ENCODE measurements at places on chromosomes 3 and 15.
A peak's percentile ranks its signal among the peaks of the same experiment; 100 is the strongest.

DNA sequence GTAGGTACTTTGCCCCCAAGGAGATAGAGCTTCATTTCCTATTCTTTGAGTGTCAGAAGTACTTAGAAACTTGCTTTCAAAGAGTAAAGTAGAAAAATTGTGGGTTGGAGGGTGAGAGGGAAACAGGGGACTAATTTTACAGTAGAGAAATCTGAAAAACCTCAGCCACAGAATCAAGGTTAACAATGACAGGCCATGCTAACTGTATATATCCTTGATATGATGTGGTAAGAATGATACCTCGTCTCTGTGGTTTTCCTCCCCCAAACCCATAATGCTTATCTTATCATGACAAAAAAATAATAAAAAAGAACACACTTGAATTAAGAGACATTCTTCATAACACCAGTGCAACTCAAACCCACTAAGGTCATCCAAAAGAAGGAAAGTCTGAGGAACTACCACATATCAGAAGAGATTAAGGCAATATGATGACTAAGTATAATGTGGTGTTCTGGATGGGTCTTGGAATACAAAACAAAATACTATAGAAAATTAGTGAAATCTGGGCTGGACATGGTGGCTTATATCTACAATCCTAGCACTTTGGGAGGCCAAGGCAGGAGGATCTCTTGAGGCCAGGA, 360.4 kb downstream of the ULK4 start:
- DNase-seq: no peak

DNA sequence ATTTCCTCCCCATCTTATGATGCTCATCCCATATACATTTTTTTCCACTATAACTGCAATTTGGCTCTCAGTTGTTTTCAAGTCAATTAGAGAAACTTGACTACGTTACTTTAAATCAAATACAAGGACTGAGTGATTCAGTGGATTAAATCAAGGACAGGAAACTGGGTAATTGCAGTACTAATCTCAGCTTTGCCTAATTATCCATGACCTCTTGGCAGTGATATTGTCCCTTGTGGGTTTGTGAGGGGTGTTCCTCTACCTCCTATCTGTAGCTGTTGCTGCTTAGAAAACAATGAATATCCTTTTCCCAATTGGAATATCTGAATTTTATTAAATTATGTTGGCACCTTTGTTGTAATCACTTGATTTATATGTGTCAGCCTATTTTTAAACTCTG, 79.4 kb downstream of the ZPLD1 start:
- DNase-seq: no peak

DNA sequence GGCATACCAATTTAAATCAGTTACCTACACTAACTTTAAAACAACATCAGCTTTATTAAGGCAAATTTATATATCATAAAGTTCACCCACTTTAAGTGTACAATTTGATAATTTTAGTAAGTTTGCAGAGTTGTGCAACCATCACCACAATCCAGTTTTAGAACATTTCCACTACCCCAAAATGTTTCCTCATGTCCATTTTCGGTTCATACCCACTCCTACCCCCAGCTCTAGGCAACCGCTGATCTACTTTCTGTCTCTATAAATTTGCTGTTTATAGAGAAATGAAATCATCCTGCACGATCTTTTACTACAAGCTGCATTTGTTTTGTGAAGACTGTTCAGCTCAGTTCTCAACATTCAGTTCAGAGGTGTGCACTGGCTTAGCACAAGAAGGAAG, 31.5 kb upstream of the FAM81A start:
- no peak for DNase-seq

- no peak for DNase-seq
Measured at GRCh38 chr15:57685306-57686095, 21.0 kb upstream of the POLR2M start.

GRCh38 chr3:131655070-131655690, 152.4 kb upstream of the MRPL3 start:
- no peak for DNase-seq

DNA sequence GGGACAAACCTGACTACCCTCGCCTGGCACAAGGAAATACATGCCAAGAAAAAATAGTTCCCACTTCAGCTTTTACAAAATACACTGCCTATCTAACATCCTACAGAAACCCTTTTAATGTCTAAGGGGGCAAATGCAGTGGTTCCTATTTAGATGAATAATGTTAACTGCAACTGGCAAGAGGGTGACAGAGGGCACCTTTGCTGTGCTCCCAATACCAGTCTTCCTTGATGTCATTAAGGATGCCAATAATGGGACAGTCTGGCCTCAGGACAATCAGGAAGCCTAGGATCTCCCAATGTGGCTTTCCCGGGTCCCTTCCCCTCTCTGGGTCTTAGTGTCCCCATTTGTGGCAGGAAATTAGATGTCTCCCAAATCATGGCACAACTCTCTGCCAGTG, 13.9 kb downstream of the CSRNP1 start:
- no peak for DNase-seq

- peak; percentile 70 for DNase-seq
Measured at GRCh38 chr3:15361494-15362214, 29.3 kb upstream of the SH3BP5 start.

DNA sequence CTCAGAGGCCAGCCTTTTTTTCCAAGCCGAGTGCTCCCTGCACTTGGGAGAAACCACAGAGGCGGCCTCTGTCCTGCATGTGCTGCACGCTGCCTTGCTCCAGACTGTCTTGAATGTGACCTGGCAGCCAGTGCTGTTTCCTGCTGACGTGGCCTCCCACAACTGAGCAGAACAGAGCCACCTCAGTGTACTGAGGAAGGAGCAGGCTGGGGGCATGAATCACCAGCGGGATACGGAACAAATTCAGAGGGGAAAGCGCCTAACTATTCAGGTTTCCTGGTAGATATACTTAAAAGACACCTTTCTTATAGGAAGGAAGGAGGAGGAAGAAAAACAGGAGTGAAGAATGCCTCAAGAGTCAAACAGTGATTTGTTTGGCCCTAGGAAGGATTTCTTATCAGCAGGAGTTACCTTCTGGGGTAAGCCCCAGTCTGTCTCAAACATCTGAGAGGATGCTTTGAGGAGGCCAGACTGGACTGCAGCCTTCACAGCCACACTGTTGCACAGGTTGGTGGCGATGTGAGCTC, 114.0 kb downstream of the FNDC3B start:
- DNase-seq: peak; percentile 53

DNA sequence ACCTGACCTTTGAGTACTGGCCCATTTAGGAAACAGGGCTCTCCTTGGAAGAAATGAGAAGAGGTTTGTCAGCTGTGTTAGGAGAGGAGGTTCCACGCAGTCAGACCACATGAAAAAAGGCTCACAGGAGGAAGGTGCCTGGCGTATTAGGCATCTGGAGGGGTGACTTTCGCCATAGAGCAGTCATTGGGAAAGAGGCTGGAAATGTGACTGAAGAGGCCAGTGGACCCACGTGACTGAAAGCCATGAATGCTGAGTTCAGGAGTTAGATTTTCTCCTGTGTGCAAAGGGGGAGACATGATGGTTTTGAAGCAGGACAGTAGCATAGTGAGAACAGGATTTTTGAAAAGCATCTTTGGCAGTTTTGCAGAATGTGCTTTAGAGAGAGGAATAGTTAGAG, 29.7 kb upstream of the RNF7 start:
- no peak for DNase-seq

DNA sequence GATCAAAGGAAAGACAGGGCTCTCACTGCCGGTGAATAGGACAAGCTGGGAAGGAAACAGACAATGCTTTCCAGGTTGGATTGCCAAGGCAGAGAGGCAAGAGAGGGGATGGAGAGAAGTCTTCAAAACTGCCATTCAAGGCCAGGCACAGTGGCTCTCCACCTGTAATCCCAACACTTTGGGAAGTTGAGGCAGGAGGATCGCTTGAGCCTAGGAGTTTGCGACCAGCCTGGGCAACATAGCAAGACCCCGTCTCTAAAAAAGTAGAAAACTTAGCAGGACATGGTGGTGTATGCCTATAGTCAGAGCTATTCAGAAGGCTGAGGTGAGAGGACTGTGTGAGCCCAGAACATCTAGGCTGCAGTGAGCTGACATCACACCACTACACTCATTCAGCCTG, 43.5 kb upstream of the IDH2 start:
- DNase-seq: no peak

- no peak for DNase-seq
Measured at GRCh38 chr3:181711325-181712135, at the start of gene SOX2. SOX2 (plus strand) TSS chr3:181711925; CDS start chr3:181712361, 436 bp downstream.

DNA sequence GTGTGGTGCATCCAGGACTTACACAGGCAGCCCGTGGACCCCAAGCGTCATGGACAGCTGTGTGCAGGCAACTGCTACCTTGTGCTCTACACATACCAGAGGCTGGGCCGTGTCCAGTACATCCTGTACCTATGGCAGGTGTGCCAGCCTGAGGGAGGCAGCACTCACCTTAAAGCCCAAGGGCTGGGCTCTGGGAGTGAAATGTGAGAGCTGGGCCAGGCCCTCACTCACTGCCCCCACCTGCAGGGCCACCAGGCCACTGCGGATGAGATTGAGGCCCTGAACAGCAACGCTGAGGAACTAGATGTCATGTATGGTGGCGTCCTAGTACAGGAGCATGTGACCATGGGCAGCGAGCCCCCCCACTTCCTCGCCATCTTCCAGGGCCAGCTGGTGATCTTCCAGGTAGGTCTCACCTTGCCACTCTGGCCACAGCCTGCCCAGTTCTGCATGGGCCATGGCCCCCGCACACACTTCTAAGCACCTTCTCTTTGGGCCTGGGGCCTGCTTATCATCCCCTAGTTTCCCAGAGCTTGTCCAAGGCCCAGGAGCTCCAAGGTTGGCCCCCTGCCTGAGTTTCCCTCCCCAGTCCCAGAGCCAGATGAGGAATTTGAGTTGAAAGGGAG, 11.0 kb downstream of the VILL start:
- DNase-seq: no peak

DNA sequence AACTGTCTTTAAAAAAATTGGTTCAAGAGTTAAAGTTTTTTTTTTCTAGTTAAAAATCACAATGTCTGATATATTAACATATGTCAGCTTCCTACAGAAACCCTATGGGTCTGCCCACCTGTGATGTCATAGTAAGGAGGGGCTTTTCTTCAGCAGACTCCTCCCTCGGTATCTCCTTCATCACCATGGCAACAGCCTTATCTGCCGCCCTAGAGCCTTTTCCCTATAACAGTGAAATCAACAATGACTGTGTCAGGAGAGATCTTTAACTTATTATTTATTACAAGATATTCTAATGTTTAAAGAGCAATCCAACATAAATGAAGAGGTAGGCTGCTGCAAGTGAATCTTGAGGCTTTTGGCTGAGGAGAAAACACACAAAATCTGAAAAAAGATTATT, 138.7 kb downstream of the PEX5L start:
- no peak for DNase-seq

DNA sequence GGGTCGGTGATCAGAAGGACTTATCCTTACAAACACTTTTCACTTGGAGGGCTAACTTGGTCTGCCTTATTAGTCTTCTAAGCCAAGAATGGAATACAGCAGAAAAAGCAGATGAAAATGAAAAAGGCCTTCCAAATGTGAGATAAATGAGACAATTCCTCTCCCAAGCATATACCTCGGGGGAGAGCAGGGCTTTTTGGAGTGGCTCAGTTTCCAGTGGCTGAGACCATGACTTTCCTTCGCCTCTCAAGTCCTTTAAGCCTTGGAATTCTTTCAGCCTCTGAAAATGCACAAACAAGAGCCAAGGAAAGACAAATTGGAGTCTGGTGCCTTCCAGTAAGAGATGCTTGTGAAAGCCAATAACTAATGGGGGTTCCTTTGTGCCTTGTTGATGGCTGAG, 130.9 kb downstream of the DTWD1 start:
- DNase-seq: no peak

DNA sequence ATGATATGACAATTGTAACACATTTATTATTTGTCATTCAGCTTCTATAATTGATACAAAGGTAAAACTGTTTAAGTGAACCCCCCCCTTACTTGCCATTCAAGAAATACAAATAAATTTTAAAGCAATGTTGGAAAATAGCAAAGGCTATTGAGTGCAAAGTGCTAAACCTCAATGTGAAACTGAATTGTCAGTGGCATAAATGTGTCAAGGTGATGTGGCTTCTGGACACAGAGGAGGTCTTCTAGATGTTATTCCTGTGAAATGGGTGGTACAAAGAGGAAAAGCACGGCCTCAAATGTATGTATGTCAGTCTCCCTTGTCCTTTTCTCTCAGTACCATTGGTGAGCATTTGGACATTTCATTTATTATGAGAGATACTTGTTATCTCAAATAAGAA, 149.4 kb downstream of the MCTP2 start:
- no peak for DNase-seq

- DNase-seq: no peak
Measured at GRCh38 chr3:126264952-126265351, 84.6 kb upstream of the ALDH1L1 start.

GRCh38 chr3:55185380-55185779, 257.5 kb upstream of the LRTM1 start:
- no peak for DNase-seq

- DNase-seq: no peak
Measured at GRCh38 chr3:78204977-78205376, 1165.1 kb downstream of the ROBO2 start.

GRCh38 chr15:79310612-79310984, 314 bp upstream of the TMED3 start:
- no peak for DNase-seq

DNA sequence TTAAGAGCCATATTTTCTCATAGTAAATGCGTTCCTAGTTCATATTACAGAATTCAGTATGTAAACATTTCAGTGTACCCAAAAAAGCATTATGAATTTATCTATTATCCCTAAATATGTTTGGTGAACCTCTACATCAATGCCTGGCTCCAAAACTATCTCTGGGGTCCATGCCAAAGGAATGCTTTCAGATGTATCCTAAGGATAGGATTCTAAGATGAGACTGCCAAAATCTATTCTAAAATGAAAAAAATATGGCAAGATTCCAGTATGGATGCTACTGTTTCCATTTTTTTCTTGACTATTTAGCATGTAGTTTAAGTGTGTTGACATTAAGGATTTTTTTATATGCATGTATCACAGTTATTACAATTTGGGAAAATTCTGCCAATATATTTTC, 18.8 kb downstream of the EIF5A2 start:
- no peak for DNase-seq

DNA sequence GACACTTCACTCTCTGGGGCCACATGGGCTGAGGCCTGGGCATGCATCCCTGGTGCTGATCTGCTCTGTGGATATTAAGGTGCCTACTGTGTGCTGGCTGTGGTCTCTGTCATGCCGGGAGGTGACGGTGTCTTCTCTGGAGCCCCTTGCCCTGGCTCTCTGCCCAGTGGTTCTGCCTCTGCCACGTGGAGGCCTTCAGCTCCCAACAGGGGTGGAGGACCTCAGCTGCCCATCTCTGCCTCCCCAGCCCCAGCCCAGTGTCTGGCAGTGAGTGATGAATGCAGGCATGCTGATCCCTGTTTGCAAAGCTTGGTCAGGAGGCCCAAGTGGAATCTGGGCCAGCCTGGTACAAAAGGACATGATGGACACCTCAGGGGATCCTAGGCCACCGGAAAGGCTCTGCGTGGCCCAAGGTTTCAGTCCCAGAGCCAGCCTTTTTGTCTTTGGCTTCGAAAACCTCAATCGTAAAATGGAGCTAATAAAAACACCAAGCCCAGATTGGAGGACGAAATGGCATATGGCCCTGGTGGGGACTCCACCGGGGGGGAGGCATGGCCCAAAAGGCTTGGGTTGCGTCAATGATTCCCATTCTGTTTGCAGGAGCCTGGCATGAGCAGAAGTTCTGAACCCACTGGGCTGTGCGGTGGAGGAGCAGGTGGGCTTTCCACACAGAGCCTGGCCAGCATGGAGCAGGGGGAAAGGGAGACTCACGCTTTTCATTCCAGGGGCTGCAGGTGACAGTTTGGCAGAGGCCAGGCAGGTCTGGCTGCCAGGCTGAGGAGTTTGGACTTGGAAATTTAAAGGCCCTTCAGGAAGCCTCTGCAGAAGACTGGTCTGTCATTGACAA, 54.7 kb upstream of the KLF13 start:
- no peak for DNase-seq
